ENCODE measurements at places on chromosomes 11 and 22.

- DNase-seq, result no peak
Measured at GRCh38 chr22:49734390-49734789, 93.3 kb downstream of the BRD1 start.

- DNase-seq, result no peak
Measured at GRCh38 chr11:92717240-92717639, 252.2 kb upstream of the MTNR1B start.

- no peak for DNase-seq
Measured at GRCh38 chr11:104690241-104690640, 208.0 kb downstream of the CASP12 start.

- no peak for DNase-seq
Measured at GRCh38 chr11:45108070-45109064, 38.1 kb upstream of the PRDM11 start.

DNA sequence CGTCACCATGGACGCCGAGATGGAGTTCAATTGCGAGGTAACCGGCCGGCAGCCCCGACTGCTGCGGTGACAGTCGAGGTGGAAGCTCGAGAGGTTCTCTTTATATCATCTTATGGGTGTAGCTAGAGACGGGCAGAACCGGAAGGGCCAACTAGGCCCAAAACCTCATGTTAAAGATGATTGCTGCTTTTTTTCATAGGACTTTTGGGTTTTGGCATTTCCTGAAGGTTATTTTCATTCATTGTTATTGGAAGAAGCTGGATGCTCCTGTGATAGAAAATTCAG lies 585 bp downstream of the NF2 start:
- no peak for DNase-seq

DNA sequence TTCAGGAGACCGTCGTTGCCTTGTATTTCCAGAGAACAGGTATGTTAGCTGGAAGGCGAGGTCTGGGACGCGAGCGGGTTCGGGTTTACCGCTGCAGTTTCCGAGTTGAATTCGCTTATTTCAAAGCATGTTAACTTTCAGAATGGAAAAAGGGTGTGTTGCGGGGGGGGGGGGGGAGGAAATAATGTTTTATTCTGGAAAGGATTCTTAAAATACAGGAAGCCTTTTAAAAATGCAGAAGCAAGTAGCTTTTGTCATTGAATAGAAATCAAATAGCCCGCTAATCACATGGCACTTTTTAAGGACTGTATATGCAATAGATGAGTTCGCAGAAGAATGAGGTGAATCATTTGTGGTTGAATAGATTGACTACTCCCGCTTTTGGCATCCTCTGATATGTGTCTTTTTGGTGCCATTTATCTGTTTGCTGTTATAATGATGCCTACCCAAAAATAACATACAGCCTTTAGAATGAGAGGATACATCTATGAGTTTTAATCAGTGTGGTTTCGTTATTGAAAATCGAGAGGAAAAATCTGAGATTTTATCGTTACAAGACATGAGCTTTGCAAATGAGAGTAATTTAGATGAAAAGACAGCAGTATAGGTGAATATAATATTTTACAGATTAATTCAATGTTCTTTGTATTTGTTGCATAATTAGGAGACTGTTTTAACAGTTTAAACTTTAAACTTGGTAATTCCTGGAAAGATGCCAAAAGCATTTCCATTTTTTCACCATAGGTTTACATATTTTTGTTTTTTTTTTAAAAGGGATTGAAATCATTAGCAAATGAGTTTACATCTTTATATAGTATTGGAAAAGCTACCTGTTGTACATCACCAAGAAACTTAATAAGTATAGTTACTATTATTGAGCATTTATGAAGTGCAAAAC lies 1.7 kb downstream of the PDE3B start:
- DNase-seq, result no peak

- DNase-seq, result no peak
Measured at GRCh38 chr22:19397734-19398104, 33.8 kb downstream of the HIRA start.

DNA sequence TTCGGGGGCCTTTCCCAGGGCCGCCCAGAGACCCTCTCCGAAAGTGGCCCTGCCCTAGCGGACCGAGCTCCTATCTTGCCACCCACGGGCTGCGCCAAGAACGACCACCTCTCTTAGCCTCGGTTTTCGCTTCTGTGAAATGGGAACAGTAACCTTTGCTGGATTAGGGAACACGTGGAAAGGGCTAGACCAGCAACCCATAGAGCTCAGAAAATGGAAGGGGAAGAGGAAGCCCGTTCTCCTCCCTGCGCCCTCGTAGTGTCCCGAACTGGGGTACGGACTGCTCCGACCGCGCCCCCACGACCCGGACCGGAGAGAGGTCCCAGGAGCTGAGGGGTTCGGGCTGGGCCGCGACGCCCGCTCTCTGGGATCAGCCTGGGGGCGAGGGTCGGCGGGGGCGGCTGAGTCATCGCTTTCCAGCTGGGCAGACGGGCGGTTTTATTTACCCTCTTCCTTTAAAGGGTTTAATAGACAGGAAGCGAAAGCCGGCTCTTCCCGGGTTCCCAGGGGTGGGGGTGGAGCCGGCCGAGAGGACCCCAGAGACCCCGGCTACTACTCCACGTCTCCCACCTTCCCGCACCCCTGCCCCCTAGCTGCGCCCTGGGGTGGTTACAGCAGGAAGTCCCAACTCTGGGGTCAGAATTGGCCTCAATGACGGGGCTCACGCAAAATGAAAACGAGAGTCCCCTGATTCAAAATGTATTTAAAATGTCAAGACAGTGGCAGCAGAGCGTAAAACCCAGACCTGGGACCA lies 907 bp upstream of the PHLDA2 start:
- DNase-seq, result no peak

DNA sequence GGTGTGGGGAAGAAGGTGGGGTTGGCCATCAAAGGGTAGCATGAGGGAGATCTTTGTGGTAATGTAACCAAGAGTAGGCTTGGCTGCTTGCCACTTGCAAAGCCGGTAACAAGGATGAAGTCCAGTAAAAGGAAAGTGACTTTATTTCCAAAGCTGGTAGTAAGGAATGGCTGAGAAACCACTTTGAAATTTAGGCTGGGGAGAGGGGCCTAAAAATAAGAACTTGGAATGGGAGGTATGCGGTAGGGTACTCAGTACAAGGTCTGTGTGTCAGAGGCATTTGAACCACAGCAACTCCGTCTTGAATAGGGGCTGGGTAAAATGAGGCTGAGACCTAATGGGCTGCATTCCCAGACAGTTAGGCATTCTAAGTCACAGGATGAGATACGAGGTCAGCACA lies 216.0 kb upstream of the ISX start:
- DNase-seq, result no peak

- DNase-seq, result no peak
Measured at GRCh38 chr11:82560836-82561235, 172.8 kb downstream of the FAM181B start.

DNA sequence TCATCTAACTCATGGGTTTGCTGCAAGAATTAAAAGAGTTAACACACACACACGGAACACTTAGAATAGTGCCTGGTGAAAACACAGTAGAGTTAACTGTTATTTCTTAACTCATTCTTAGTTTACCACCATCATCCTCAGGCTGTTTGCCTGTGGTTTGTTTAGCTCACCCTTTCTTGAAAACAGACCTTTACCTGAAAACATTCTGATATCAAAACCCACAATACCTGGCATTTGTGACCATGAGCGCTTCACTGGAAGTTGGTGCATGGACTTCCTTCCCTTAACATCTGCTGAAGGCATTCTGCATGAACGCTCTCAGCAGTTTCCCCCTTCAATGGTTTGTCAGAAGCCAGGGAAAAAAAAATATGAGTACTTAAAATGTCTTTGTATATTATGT lies 256.0 kb downstream of the ETS1 start:
- DNase-seq, result no peak

GRCh38 chr11:45805305-45806071 lies 539 bp downstream of the SLC35C1 start:
- no peak for DNase-seq

- no peak for DNase-seq
Measured at GRCh38 chr11:131668500-131669400, 298.3 kb downstream of the NTM start.

DNA sequence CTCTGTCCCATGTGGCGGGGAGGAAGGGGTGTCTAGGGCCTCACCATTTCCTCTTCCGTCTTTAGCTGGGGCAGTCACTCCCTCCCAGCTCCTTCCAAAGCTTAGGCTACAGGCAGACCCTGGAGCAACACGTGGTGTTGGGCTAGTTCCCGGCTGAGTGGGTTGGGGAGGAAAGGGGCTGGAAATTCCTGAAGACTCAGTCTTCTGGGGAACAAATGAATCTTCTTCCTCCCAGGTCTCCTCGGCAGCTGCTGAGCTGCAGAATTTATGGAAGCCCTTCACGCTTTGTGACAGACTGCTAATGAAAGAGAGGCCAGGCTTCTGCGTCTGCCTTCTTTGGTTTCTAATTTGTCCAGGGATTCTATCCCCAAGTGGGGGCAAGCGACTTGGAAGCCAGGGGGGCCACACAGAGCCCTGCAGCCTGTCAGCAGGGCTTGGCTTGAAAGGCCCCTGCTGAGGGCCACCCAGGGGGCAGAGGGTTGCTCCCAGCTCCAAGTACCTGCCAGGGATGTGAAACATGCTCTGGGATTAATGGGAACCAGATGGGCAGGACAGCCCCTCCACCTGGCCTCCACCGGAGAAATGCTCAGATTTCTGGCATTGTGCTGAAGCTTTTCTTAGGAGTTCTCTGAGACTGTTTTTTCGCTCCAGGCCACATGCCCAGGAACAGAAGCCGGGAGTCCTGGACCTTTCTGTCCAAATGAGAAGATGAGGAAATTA lies 123.1 kb downstream of the PKNOX2 start:
- DNase-seq, result no peak

GRCh38 chr11:17389957-17390649 lies 1.6 kb upstream of the KCNJ11 start:
- no peak for DNase-seq

- DNase-seq, result no peak
Measured at GRCh38 chr22:42661985-42662831, 13.0 kb upstream of the CYB5R3 start.

DNA sequence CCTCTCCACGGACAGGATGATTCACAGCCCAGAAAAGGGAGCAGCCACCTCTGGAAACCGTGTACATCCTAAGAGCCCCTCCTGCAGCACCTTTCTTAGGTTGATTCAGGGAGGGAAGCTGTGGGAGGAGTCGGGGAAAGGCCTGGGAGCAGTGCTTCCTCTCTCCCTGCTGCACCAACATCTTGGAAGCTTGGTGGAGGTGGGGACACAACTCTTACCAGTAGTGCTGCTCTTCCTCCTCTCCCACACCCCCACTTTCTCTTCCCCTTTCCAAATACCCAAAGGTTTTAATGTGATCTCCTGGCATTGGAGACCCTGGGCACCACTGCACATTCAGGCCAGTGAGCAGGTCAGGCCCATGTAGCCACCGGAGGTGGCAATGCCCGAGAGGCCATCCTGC lies 46.4 kb upstream of the HORMAD2 start:
- DNase-seq, result no peak

DNA sequence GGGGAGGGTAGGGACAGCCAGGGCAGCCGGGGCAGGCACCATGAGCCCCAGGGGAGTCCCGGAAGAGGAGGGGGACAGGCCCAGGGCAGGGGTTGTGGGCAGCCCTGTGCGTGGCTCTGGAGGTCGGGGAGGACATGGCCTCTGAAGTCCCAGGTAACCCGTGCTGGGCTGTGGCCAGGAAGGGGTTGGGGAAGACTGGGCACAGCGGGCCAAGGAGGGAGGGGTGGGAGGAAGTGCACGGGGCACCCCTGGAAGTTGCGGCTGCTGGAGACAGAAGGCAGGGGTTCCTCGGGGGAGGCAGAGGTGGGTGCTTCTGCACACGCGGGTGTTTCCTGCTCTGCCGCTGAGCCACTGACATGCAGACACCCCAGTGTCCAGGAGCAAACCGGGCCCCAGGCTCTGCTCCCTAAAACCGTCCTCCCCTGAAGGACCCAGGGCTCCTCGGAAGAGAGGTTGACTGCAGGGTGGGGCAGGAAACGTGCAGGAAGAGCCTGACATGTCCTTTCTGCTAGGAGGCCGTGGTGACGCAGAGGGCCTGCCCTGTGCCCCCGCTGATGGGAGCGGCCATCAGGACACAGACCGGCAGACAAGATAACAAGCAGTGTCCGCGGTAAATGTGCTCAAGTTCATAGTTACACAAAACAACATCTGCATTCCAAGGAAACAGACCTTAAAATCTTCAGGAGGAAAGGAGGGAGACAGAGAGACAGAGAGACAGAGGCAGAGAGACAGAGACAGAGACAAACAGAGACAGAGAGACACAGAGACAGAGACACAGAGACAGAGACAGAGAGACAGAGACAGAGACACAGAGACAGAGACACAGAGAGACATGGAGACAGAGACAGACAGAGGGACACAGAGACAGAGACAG lies 5.7 kb downstream of the TNNI2 start:
- DNase-seq, result no peak

GRCh38 chr11:75497788-75498409 lies 27.8 kb downstream of the GDPD5 start:
- DNase-seq, result no peak

GRCh38 chr11:72010529-72011233 lies 12.0 kb downstream of the IL18BP start:
- no peak for DNase-seq

DNA sequence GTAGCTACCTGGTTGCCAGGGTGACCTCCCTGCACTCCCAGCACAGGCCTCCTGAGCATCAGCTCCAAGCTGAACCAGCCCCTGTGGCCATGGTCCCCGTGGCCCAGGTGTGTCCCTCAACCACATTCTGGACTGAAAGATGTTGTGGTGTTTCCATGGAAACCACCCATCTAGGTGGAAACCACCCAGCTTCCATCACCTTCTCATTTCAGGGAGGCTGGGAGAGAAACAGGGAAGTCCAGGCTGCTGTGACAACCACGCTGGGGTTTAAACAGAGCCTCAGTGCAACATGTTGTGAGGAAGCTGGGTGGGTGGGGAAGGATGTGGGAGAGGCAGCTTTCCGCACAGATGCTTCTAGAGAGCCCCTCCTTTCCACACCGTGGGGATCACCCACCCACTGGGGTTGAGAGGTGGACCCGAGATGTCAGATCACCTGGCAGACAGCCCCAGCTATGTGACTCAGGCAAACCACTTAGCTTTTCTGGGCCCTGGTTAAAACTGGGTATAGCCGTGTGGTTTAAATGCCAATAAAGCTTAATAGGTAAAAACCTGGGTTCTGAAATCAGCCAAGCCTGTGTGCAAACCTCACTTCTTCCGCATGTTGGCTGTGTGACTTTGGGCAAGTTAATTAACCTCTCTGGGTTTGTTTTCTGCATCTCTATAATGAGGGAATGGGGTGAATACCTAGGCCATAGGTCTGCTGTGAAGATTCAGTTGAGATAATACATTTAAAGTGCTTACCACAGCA lies 46.4 kb downstream of the CD82 start:
- DNase-seq, result no peak

DNA sequence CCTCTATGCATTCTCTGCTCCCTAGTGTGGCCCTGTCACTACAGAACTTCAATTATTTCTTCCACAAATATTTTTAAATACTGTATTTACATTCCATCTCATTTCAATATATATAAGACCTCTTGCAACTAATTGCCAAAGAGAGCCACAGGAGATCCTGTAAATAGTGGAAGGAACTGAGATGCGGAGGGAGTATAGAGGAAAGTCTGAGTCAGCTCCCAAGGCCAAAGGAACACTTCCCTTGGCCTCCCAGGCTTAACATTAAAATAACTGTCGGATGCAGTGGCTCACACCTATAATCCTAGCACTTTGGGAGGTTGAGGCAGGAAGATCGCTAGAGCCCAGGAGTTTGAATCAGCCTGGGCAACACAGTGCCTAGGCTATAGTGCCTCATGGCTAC lies 31.2 kb downstream of the RBFOX2 start:
- no peak for DNase-seq

- peak; percentile 40 for DNase-seq
Measured at GRCh38 chr22:50498322-50498890, 9.1 kb downstream of the LMF2 start.

GRCh38 chr11:47411884-47412746 lies 3.7 kb downstream of the SLC39A13 start:
- DNase-seq, result no peak

GRCh38 chr11:75462117-75462653 lies 29.2 kb upstream of the KLHL35 start:
- DNase-seq, result no peak
